ENCODE measurements at places on chromosomes 13 and 19.

- no peak for DNase-seq
Measured at GRCh38 chr13:28628241-28628640, 30.7 kb upstream of the POMP start.

- peak; percentile 67 for DNase-seq
Measured at GRCh38 chr19:38049105-38049649, 142.2 kb downstream of the SIPA1L3 start.

DNA sequence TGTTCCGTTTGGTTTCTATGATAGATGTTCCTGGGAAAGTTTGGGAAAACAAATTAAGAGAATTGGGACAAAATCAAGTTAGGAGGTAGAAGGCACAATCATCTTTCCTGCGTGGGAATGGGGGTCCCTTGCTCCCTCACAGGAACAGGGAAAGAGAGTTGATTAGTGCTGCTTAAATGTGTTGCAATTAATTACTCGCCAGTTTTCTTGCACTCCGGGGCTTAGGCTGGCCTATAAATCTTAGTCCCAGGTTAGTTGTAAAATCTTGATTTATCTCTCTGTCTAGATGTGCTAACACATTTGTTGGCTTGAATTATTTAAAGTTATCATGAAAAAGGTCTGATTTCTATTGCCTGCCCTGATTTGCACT is 10.1 kb downstream of the B3GLCT start:
- no peak for DNase-seq

- DNase-seq = no peak
Measured at GRCh38 chr13:67155898-67156722, 74.0 kb downstream of the PCDH9 start.

- no peak for DNase-seq
Measured at GRCh38 chr19:49667473-49667872, 1.7 kb downstream of the BCL2L12 start.

GRCh38 chr13:80823472-80823871 is 482.5 kb upstream of the SPRY2 start:
- DNase-seq = no peak

DNA sequence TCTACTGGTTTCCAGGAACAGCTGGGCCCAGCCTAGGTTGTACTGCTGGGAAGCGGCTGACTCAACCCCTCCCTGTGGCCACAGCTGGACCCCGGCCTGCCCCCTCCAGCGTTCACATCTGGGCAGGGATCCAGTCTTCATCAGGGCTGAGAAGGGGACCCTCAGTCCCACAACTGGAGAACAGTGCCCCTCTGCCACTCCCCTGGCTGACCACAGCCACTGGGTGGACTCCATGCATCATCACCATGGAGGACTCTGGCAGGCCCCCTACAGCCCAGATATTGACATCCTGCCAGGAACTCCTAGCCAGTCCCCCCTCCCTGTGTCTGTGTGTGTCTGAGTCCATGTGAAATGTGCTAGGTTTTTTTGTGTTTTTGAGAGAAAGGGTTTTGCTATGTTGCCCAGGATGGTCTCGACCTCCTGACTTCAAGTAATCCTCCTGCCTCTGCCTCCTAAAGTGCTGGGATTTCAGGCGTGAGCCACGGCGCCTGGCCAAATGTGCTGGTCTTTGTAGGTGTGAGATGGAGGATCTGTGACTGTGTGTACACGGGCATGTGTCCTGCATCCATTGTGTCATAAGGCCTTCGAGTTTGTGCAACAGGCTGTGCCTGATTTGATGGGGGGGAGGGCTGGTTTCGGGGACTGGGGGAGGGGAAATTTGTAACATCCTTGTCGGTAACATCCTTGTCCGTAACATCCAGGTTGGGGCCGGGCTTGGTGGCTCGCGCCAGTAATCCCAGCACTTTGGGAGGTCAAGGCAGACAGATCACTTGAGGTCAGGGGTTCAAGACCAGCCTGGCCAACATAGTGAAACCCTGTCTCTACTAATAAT is 4.0 kb upstream of the HOOK2 start:
- DNase-seq = no peak

GRCh38 chr13:79479882-79480281 is 1.1 kb upstream of the NDFIP2 start:
- DNase-seq = no peak

GRCh38 chr13:84481958-84482357 is 599.7 kb upstream of the SLITRK1 start:
- DNase-seq = no peak

- DNase-seq = no peak
Measured at GRCh38 chr13:50357586-50358118, 342.4 kb downstream of the KCNRG start.

DNA sequence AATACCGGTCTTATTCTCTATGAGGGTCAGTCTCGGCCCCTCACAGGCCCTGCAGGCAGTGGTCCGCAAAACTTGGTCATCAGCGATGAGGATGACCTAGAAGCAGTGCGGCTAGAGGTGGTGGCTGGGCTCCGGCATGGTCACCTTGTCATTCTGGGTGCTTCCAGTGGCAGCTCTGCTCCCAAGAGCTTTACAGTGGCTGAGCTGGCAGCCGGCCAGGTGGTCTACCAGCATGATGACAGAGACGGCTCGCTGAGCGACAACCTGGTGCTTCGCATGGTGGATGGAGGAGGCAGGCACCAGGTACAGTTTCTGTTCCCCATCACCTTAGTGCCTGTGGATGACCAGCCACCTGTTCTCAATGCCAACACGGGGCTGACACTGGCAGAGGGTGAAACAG is 1.8 kb downstream of the FREM2 start:
- DNase-seq = no peak

- DNase-seq = no peak
Measured at GRCh38 chr19:27935669-27936068, 1277.3 kb downstream of the UQCRFS1 start.

DNA sequence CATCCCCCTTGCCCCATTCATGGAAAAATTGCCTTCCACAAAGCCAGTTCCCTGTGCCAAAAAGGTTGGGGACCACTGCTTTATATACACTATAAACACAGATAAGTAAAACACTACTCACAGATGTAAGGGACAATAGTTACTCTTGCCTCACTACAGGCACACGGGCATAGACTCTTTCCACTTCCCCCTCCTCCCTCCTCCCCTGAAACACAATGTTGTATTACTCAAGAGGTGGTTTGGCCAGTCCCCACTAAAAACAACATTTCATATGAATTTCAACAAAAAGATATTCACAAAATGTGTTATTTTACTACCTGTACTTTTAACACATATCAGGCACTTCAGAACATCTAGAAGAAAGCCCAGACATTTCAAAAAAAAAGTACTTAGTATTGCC is 45.1 kb downstream of the EPSTI1 start:
- DNase-seq = no peak

- DNase-seq = no peak
Measured at GRCh38 chr13:39462428-39462827, 140.6 kb downstream of the LHFPL6 start.
